H4 (cell line): ENCODE measurements at places on chromosomes 7 and 10. TPM values are rescaled to one million over a fixed set of nuclear protein-coding genes. Genes with fewer than 3 reads are reported as not detected.

Gene TRIM50
- not detected in 2 replicates for total RNA-seq

Gene RPEL1
- 0.08 TPM in 1 of 2 replicates, not detected in the other for total RNA-seq

Gene TMEM225B
- 0.19 and 1.6 TPM in 2 replicates for total RNA-seq

Gene CHST3
- 4.0 and 4.3 TPM in 2 replicates for total RNA-seq

Gene SLC16A12
- total RNA-seq: 0.08 and 0.12 TPM in 2 replicates

Gene GALNT11
- 53.7 and 77.5 TPM in 2 replicates for total RNA-seq

Gene ANKRD30A
- total RNA-seq: 0.41 and 1.2 TPM in 2 replicates

Gene CYP2C19
- not detected in 2 replicates for total RNA-seq

Gene SYPL1
- 57.8 and 65.2 TPM in 2 replicates for total RNA-seq

Gene DYNC1I1
- total RNA-seq: 6.2 and 6.5 TPM in 2 replicates

DNA sequence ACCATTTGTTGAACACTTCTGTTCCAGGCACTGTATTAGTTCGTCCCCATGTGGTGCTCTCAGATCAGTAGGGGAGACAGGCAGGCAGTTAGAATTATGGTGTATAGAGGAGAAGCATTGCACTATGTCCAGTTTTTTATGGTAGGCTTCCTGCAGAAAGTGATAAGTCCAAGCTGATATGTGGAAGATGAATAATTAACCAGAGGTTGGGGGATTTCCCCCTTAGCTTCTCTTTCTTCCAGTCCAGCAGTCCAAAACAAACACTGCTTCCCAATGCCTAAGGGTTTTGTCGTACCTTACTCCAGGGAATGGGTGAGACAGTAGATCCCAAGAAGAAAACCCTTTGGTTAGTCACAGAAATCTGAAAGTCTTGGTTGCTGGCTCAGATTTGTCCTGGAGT lies 19.2 kb downstream of the HIF1AN start:
- DNase-seq: no peak

- no peak for DNase-seq
Measured at GRCh38 chr7:127207230-127207629, 45.5 kb downstream of the GRM8 start.

GRCh38 chr10:123301077-123301857 lies 147.1 kb downstream of the BUB3 start:
- peak; percentile 45 for DNase-seq

DNA sequence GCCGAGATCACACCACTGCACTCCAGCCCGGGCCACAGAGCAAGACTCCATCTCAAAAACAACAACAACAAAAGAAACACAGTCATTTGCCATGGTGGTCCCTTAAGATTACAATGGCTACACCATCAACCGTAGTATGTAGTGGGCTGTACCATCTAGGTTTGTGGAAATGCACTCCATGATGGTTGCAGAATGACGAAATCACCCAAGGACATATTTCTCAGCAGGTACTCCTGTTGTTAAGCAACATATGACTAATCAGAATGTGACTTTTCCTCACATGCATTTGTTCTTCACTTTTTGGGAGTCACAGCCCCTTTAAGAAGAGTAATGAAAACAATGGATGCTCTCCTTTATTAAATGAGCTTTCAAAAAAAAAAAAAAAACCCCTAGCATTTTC lies 11.0 kb downstream of the SVIL start:
- DNase-seq: no peak

DNA sequence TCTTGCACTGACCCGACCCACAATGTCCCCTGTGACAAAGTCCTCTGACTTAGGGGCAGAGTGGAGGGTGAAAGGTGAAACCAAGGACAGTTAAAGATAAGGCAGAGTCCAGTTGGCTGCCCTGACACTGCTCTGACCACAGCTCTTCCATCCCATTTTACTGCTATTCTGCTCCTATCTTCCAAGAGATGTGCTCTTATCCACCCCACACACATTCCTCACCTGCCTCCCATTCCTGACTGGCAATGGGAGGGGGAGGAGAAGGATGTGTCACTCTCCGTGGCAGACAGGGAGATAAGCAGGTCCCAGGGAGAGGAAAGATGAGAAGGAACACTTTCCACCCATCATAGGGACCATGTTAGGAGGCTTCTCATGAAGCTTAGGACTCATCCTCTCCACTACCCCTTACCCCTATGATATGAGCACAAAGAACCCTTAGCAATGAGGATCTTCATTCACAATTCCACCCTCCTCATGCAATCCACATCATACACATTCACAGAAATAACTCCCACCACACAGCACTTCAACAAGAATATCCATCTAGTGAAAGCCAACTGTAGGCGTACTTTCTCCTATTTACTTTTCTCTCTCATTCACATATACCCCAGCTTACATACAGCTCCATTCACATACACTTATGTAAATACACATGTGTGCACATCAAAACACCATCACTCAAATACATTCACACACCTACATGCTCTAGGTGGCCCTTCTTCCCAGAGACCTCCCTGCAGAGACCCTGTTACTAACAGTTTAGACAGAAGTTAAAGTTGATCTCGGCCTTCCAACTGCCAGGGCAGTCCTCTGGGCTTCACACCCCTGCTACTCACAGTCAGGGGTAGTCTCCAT lies 6.6 kb downstream of the SYNPO2L start:
- no peak for DNase-seq

GRCh38 chr10:13707156-13707881 lies 120.6 kb downstream of the PRPF18 start:
- peak; percentile 51 for DNase-seq

DNA sequence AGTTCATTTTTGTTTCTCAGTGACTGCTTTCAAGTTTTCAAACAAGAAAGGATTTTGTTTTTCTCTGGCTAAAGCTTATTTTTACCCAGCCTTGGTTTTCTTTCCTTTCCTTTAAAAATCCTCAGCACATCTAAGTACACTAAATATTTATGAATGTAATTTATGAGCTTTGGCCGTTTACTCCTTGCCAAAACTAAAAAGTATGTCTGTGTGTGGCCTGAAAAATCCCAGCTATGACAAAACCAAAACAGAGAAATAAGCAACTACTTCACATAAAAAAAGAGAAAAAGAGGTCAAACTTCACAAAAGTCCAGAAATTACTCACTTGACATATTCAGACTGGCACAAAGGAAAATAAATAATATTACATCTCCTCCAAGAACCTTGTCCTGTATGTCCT lies 365.1 kb upstream of the NFE2L3 start:
- DNase-seq: no peak

GRCh38 chr7:143387156-143387975 lies 6.2 kb downstream of the ZYX start:
- DNase-seq: no peak

- no peak for DNase-seq
Measured at GRCh38 chr10:121710207-121710606, 112.0 kb upstream of the FGFR2 start.

DNA sequence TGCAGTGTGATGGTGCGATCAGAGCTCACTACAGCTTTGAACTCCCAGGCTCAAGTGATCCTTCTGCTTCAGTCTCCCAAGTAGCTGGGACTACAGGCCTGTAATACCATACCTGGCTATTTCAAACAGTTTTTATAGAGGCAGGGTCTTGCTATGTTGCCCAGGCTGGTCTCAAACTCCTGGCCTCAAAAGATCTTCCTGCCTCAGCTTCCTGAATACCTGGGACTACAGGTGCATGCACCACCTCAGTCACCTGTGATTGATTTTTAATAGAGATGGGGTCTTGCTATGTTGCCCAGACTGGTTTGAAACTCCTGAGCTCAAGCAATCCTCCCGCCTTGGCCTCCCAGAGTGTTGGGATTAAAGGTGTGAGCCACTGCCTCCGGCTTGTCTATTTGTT lies 26.4 kb upstream of the CCL24 start:
- DNase-seq: no peak

DNA sequence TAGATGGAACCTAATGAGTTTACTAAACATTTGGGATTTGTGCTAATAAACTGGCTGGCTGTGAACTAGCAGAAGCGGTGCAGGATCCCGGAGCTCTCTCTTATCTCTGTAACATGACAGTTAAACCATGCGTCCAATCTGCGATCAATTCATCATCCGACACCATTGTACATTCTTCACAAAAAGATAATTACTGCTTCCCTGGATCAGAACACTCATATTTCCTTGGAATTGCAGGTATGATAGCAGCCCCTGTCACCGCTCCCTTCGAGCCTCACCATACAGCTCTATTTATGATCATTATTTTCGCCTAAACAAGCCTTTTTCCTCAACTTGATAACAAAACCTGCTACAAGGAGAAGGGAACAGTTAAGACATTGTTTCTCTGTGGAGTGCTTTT lies 18.5 kb downstream of the EBF3 start:
- DNase-seq: no peak

GRCh38 chr7:134188311-134188710 lies 61.2 kb downstream of the LRGUK start:
- no peak for DNase-seq

GRCh38 chr10:84429926-84430520 lies 101.6 kb downstream of the CCSER2 start:
- DNase-seq: peak; percentile 44

DNA sequence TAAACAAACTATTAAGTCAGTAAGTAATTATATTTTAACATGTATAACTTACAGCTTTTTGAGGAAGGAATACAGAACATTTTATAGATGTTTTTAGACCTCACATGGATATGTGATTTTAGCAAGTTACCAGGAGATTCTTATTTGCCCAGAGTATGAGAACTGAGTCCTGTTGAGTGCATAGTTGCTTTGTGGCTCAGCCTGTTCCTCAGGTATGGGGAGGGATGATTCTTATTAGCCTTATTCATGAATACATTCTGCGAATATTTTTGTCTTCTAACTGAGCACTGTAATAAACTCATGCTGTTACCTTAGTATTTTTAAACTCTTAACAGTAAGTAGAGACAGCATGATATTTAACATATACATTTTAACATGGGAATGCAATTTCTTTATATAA lies 17.9 kb downstream of the BTAF1 start:
- DNase-seq: no peak

GRCh38 chr10:130466271-130466997 lies 330.2 kb downstream of the GLRX3 start:
- no peak for DNase-seq

DNA sequence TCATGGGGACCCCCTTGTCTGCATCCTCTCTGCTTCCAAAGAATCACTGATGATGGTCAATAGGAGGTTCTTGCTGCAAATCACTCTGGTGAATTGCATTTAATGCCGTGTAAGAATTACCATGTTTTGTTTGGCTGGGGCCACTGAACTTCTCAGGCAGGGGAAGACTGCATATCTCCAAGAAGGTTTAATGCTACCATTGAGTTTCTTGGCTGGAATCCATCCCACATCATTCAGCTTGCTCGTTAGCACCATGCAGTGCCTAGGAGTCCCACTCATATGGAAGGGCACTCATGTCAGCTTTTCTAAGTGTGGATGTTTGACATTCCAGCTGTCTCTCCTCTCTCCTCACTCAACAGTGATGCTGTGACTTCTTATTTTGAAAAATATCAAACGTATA lies 50.2 kb upstream of the BAMBI start:
- DNase-seq: no peak

GRCh38 chr7:85627791-85628586 lies 441.1 kb upstream of the SEMA3D start:
- no peak for DNase-seq

GRCh38 chr10:34814913-34815184 lies 247 bp downstream of the PARD3 start:
- DNase-seq: no peak

GRCh38 chr10:86868353-86868752 lies 89.1 kb downstream of the MMRN2 start:
- DNase-seq: peak; percentile 28

DNA sequence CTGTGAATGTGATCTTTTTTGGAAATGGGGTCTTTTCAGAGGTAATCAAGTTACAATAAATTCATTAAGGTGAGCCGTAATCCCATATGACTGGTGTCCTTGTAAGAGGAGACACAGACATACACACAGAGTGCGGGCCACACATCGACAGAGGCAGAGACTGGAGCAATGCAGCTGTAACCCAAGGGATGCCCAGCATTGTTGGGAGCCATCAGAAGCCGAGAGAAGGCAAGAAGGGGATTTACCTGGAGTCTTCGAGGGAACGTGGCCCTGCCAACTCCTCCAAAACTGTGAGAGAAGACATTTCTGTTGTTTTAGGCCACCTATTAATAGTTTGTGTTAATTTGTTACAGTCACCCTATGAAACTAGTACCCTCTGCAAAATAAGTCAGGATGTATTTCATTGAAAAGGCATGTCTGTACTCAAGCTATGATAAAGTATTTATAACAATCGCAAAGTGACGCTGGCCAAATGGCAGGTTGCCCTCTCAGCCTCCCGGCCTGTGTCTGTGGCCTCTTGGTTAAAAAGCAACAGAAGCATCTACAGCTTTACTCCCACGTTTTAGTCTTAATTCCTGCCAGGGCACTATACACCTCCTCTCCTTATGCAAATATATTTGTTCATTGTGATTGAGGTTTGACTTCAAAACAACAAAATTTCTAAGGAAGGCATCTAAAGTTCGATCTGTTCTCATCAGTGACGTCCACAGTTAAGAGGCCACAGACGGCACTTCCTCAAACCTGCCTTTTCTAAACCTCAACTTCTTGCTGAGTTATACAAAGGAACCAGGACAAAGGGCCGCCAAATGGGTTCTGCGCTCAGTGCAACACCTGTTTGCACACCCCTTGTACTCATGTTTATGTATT lies 46.8 kb downstream of the HIPK2 start:
- DNase-seq: no peak

DNA sequence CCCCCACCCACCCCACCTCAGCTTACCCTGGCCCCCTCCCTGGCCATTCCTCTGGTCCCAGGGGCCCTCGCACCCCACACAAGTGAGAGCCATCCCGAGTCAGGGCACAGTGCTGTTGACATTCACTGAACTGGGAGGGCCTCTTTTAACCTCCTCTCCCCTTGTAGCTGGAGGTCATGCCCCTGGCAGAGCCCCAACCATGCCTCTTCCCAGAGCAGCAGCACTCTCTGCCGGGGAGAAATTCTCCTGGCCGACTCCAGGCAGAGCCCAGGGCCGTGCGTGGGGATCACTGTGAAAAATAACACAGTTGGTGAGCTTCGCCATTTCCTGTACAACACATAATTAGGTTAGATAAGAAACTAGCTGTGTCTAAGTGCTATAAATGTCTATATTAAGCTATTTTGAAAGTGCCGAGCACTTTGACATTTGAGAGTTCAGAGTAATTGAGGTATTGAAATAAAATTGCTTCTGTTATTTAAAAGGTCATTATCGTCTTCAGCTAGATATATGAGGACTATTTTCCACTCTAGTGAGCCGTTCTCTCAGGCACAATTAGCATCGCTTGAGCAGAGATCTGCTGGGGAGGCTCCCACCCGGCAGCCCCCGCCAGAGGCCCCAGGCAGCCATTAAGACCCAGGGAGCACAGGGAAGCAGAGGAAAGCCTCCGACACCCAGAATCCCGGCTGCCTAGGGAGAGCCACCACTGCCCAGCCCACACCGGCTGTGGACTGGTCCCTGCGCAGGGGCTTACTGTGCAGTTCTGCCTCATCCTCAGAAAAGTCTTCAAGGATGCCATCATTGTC lies 62.4 kb upstream of the LRRC18 start:
- no peak for DNase-seq

GRCh38 chr7:43248961-43249822 lies 136.7 kb downstream of the HECW1 start:
- DNase-seq: peak; percentile 89

DNA sequence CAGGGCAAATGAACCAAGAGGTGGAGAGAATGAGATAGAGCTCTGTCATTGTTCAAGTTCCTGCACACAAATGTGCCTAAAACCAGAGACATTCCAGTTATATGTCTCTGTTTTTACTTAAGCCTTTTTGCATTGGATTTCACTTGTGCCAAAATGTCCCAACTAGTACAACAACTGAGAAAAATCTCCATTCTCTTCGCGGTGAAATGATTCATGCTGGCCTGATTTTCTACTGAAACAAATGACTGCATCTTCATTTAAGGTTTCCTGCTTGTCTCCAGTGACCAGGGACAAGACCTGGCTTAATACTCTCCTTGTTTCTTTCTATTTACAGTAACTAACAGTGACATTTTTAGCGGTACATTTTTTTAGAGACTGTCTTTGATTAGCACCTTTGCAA lies 714.9 kb downstream of the KCNMA1 start:
- no peak for DNase-seq
